ENCODE measurements at places on chromosomes 3 and 15.

DNA sequence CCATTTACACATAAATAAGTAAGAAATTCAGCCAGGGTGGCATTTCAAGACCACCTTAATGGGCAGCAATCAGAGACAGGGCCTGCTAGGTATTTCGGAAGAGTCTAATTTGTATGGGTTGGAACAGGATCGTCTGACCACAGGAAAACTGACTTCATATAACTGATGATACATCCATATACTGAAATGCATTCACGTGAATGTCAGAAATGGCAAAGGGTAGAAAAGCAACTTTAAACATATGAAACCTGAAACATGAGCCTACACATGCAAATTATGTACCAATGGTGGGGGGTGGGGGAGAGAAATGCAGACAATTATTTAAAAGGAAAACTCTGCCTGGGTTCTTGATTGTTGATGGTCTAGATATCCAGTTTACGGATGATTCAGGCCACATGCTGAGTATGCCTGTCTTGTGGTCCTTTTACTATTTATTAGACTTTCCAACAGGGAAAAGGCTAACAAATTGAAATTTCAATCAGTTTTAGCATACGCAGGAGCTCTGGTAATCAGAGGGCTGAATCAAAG is 582.2 kb downstream of the FOXP1 start:
- H3K36me3 ChIP-seq: no peaks in the 10 kb centered on the region
- H3K27me3 ChIP-seq: no peaks in the 10 kb centered on the region
- no peak overlapping the region for H3K27ac ChIP-seq
- peaks cover 3% of the 10 kb centered on the region for H3K4me1 ChIP-seq
- H3K4me3 ChIP-seq: no peak overlapping the region

DNA sequence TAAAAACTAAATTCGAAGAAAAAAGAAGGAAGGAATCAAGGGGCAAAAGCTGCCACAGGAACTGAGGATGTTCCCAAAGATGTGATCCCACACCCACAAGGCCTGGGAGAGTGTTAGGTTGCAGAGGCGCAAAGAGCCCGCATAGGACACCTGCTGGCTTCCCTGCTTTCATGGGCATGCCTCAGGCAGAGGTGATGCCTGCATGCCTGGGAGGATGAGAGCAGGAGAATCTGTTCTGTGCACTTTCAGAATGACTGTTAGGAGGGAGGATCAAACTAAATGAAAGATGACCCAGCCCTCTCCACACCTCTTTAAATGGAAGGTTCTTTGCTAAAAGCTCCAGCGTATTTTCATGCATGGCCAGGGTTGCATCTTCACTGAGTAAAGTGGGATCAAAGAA is 162.4 kb downstream of the PLCL2 start:
- H3K4me3 ChIP-seq: no peak overlapping the region
- no peak overlapping the region for H3K27ac ChIP-seq
- H3K4me1 ChIP-seq: no peaks in the 10 kb centered on the region
- H3K36me3 ChIP-seq: peaks cover 5% of the 10 kb centered on the region
- no peak for DNase-seq

GRCh38 chr3:70433091-70433490 is 120.7 kb upstream of the MDFIC2 start:
- H3K4me1 ChIP-seq: no peaks in the 10 kb centered on the region
- H3K4me3 ChIP-seq: no peak overlapping the region
- H3K36me3 ChIP-seq: no peaks in the 10 kb centered on the region
- H3K27ac ChIP-seq: no peak overlapping the region
- H3K27me3 ChIP-seq: no peaks in the 10 kb centered on the region
- DNase-seq: no peak

- H3K4me1 ChIP-seq: no peaks in the 10 kb centered on the region
- H3K27ac ChIP-seq: no peak overlapping the region
- H3K27me3 ChIP-seq: peaks cover 9% of the 10 kb centered on the region
- no peak overlapping the region for H3K4me3 ChIP-seq
- H3K36me3 ChIP-seq: no peaks in the 10 kb centered on the region
Measured at GRCh38 chr3:196513697-196514349, 1.3 kb downstream of the SMCO1 start.

- no peaks in the 10 kb centered on the region for H3K27me3 ChIP-seq
- H3K36me3 ChIP-seq: no peaks in the 10 kb centered on the region
- no peak overlapping the region for H3K4me3 ChIP-seq
- no peaks in the 10 kb centered on the region for H3K4me1 ChIP-seq
- no peak for DNase-seq
Measured at GRCh38 chr3:86895202-86895601, 95.7 kb downstream of the VGLL3 start.

DNA sequence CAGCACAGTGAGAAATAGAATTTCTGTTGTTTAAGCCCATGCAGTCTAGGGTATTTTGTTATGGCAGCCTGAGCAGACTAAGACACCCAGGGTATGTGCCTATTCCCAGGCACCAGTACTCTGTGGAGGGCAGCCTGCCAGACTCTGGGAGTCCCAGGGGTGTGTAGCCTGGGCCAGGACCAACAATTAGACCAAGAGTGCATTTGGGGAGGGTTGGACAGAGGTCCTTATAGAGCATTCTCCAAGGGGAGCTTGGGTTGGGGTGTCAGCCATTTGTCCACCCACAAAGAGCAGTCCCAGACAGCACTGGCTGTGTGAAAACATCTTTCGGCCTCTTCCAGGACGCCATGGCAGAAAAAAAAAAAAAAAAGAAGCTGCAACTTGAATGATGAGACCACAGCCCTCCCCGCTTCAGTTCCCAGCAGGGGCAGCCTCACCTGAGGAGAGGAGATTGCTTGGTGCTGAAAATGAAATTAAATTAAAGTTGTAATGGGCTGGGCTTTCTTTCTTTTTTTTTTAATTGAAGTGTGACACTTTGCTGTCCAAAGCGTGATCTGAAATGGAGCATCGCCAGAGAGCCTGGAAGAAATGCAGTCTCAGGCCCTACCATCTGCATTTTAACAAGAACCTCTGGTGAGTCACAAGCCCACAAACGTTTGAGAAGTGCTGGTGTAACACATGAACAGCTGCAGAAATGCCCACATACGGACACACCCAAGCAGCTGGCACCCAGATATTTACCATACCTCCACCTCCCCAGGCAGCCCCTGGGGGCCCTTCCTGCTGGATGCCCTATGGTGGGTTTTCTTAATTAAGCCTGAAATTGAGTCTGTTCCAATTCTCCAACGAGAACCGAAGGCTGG is 21.3 kb upstream of the CAV3 start:
- H3K4me3 ChIP-seq: no peak overlapping the region
- no peak for DNase-seq
- H3K27ac ChIP-seq: no peak overlapping the region
- no peaks in the 10 kb centered on the region for H3K36me3 ChIP-seq

- no peak overlapping the region for H3K27ac ChIP-seq
- no peak for DNase-seq
- H3K4me1 ChIP-seq: no peaks in the 10 kb centered on the region
- no peaks in the 10 kb centered on the region for H3K36me3 ChIP-seq
- no peak overlapping the region for H3K4me3 ChIP-seq
Measured at GRCh38 chr3:59126446-59126845, 76.6 kb upstream of the CFAP20DC start.

- DNase-seq: no peak
- no peak overlapping the region for H3K4me3 ChIP-seq
- H3K27ac ChIP-seq: no peak overlapping the region
- no peaks in the 10 kb centered on the region for H3K36me3 ChIP-seq
- H3K4me1 ChIP-seq: no peaks in the 10 kb centered on the region
Measured at GRCh38 chr15:24944954-24945353, 9.8 kb upstream of the SNRPN start.

- H3K36me3 ChIP-seq: no peaks in the 10 kb centered on the region
- no peaks in the 10 kb centered on the region for H3K4me1 ChIP-seq
- H3K27me3 ChIP-seq: no peaks in the 10 kb centered on the region
- DNase-seq: no peak
Measured at GRCh38 chr15:81061490-81062253, 60.9 kb downstream of the TLNRD1 start.

DNA sequence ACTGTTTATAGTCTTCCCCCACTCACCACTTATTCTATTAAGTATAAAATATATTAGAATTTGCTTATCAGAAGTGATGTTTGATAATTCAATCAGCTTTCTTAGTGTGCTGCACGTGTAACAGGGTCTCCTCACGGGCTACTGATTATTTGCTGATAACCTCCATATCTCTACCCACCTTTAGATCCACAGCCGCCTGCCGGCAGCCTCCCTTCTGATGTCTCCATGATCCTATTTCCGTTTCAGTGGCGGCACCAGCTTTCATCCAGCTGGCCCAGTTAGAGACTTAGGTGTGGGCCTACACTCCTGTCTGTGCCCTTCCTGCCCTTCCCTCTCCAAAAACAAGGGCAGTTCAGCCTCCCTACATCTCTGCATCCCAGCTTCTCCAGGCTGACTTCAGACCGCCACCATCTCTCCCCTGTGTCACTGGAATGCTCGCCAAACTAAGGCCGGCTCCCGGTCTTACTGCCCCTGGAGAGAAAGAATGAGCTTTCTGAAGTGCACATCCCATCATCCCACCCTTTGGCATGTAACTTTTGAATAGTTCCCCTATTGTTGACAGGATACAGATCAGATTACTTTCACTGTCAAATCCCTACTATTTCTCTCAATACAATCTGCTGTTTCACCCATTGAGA is 76.6 kb upstream of the PRTG start:
- peaks cover 4% of the 10 kb centered on the region for H3K27me3 ChIP-seq
- H3K36me3 ChIP-seq: no peaks in the 10 kb centered on the region
- no peak overlapping the region for H3K27ac ChIP-seq
- DNase-seq: no peak
- H3K4me1 ChIP-seq: no peaks in the 10 kb centered on the region
- no peak overlapping the region for H3K4me3 ChIP-seq

- H3K36me3 ChIP-seq: peaks cover 7% of the 10 kb centered on the region
Measured at GRCh38 chr3:71028802-71029201, 554.7 kb downstream of the FOXP1 start.

- no peak for DNase-seq
- peaks cover 34% of the 10 kb centered on the region for H3K4me1 ChIP-seq
- H3K36me3 ChIP-seq: no peaks in the 10 kb centered on the region
- no peak overlapping the region for H3K4me3 ChIP-seq
Measured at GRCh38 chr15:75025107-75025506, 1.7 kb downstream of the PPCDC start.

GRCh38 chr15:79453446-79453845 is 21.3 kb downstream of the MINAR1 start:
- no peaks in the 10 kb centered on the region for H3K36me3 ChIP-seq
- no peak overlapping the region for H3K27ac ChIP-seq

DNA sequence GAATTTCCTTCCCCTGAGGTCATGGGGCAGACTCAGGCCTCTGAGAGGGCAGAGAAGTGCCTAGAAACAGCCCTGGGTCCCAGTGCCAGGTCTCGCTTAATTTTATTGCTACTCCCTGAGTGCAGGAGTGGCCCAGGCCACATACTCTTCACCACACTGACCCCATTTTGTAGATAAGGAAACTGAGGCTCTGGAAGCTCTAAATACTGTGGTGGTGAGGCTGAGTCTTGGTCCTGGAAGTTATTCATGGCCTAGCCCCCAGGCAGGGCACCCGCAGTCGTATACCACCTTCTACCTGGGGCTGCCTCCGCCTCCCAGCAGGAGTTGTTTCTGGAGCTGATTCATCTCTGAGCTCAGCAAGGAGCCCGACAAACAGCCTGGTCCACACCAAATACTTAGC is 9.8 kb downstream of the ATP2B2 start:
- no peak overlapping the region for H3K4me3 ChIP-seq
- no peaks in the 10 kb centered on the region for H3K4me1 ChIP-seq
- H3K27me3 ChIP-seq: no peaks in the 10 kb centered on the region
- no peak overlapping the region for H3K27ac ChIP-seq
- DNase-seq: no peak
- no peaks in the 10 kb centered on the region for H3K36me3 ChIP-seq

DNA sequence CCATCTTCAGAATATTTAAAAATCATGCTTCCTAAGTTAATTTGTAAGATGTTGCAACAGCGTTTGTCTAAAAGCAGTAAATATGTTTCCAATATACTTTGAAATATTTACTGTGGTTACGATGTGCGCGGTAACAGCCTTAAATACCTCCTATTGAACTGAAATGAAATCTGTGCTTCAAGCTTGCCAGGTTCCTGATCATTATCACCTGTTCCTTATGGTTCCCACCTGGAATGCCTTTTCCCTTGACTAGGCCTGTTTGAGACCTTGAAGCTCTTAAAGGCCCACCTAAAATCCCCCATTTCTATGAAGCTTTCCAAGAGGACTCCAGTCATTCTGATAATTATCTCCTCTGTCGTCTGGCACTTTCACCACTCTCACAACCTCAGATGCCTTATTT is 146.7 kb downstream of the NAALADL2 start:
- no peaks in the 10 kb centered on the region for H3K27me3 ChIP-seq
- no peak overlapping the region for H3K4me3 ChIP-seq
- no peak overlapping the region for H3K27ac ChIP-seq
- H3K4me1 ChIP-seq: no peaks in the 10 kb centered on the region
- no peak for DNase-seq

DNA sequence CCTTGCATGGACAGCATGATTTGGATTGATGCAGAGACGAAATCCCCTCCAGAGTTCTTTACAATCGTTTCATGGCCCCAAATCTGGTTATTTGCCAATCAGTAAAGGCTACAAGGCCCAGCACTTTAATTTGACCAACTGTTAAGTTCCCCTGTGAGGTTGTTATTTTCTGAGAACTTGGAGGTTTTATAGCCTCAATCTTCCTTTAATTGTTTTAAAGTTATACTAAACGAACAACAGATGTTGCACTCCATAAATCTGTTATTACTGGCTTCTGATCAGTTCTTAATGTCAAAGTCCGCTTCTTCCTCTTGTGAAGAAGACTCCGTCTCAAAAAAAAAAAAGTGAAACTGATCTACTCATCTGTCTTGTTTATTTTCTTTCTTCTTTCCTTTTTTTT is 30.8 kb downstream of the LARP6 start:
- no peaks in the 10 kb centered on the region for H3K27me3 ChIP-seq
- DNase-seq: no peak
- no peak overlapping the region for H3K4me3 ChIP-seq
- no peak overlapping the region for H3K27ac ChIP-seq

DNA sequence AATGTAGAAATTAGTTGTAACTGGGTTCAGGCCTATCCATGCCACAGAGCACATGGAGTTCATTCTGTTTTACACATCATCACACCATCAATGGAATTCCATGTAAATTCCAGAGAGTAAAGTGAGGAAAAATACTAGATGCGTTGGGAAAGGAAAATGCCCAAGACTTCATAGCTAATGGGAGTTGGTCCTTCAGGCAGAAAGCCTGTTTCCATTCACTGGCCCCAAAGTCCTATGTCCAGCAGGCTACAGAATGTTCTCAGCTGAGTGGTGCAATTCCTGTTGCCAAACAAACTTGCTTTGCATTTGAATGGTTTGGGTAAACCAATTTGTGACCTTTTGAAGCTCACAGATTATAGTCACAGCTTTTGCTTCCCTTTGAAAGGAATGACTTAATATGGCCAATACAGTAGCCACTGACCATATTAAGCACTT is 164.6 kb upstream of the PFN2 start:
- H3K36me3 ChIP-seq: no peaks in the 10 kb centered on the region
- H3K27ac ChIP-seq: no peak overlapping the region
- H3K27me3 ChIP-seq: no peaks in the 10 kb centered on the region
- no peak overlapping the region for H3K4me3 ChIP-seq
- no peak for DNase-seq

Data from T-cell (primary cell).